ENCODE measurements at places on chromosomes 1 and 21.

- no peak for DNase-seq
These were observed 157.6 kb downstream of the EDEM3 start for GRCh38 chr1:184596950-184597645.

DNA sequence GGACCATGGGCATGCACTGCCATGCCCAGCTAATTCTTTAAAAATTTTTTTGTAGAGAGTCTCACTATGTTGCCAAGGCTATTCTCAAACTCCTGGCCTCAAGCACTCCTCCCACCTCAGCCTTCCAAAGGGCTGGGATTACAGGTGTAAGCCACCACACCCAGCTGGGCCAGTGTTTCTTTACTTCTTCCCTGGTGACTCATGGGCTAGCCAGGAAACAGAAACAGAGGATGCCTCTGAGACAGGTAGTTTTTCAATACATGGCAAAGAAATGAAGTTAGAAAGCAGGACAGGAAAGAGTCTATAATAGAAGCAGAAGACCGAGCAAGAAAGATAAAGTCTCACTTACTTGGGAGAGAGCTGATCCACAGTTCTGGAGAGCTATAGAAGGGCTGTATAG, 7.6 kb upstream of the C1orf74 start:
- DNase-seq: no peak

GRCh38 chr1:219367496-219367895, 193.8 kb downstream of the LYPLAL1 start:
- DNase-seq: no peak

DNA sequence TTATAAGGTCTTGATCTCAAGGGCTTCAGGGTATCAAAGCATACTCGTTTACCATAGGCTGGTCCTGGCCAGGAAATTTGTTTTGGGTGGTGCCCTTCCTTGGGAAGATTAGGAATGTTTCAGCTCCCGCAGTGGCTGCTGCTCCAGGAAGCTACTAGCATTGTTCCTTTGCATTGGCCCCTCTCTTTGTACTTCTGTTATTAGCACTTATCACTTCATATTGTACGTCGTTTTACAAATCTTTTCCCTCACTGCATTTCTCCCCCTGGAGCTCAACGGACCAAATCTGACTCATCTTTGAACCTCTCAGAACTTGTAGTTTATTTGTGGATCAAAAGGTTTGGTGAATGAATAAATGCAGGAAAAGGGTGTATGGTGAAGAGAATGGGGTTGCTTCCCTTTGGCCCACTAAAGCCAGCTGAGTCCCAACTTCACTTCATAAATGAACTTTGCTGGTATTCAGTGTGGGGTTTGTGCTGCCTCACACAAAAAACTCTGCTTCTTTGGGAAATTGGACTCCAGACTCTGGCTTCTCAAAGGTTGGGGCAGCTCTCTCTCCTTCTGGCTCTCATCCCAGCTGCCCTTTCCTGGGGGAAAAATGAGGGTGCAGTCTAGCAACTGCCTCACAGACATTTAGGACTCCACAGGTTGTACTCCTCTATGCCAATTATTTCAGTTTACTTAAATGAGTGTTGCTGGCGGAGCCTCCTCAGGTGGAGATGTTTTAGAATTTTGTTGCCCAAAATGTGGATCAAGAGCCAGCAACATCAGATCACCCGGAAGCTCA, 5.9 kb downstream of the GNAT2 start:
- DNase-seq: no peak

Data from stimulated activated CD4-positive, alpha-beta T cell treated with anti-CD3 and anti-CD28 coated beads, Interleukin-2, amount 100 ng/mL, for 4 hours (primary cell).